T-helper 17 cell (primary cell): ENCODE measurements at places on chromosomes 6 and 20.

- DNase-seq, result no peak
Measured at GRCh38 chr6:73079978-73080377, 145.3 kb downstream of the KHDC1L start.

GRCh38 chr6:26195924-26196845, 109.0 kb downstream of the HFE start:
- DNase-seq, result no peak

- no peak for DNase-seq
Measured at GRCh38 chr6:160298121-160298520, 39.5 kb upstream of the SLC22A2 start.

GRCh38 chr6:158009114-158009891, 27.6 kb downstream of the SYNJ2 start:
- DNase-seq, result no peak

DNA sequence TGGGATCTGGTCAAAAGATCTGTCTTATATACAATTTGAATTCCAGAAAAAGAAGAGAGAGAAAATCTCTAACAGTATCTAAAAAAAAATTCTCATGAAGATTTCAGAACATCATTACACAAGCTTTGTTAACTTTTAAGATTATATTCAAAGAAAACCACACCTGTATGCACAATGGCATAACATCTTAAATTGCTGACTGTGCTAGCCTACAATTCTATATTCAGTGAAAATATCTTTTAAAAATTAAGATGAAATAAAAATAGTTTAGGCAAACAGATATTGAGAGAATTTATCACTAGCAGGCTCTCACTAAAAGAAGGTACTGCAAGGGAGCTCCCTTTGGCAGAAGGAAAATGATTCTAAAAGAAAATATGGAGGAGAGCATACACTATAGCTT, 100.3 kb downstream of the BCKDHB start:
- no peak for DNase-seq

DNA sequence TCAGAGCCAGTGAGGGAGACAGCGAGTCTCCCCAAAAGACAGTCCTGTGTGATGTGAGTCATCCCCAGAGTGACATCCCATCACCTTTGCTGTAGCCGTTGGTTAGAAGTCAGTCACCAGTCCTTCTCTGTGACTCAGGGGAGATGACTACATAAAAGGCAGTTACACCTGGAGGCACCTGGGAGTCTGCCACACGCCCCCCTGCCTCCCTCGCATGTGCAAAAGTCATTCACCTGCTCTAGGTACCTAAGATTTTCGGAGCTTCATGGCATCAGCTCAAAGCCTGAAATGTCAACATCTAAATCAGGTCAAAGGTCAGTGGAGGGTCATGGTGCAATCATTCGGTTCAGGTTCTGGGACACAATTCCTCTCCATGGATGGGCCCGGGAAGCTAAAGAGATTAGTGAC, 50.3 kb downstream of the PRR18 start:
- DNase-seq, result no peak

DNA sequence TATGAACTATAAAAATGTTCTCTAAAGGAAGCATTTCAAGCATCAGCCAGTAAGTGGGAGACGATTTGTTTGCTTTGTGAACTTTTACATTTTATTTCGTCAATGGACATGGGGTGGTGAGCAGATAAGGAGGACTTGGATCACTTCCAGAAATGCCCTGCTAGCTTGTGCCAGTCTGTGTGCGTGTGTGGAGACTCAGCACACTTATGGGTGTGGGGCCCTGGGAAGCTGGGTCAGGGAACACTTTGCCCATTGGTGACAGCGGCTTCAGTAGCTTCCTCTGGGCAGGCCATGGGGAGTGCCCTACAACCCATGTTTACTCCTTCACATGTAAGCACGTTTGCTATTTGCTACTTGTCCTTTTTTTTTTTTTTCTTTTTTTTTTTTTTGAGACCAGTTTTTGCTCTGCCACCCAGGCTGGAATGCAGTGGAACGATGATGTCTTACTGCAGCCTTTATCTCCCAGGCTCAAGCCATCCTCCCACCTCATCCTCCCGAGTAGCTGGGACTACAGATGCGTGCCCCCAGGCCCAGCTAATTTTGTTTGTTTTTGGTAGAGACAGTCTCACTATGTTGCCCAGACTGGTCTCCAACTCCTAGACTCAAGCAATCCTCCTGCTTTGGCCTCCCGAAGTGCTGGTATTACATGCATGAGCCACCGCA, 24.2 kb downstream of the PRDM1 start:
- DNase-seq, result no peak

- no peak for DNase-seq
Measured at GRCh38 chr6:129764761-129765407, 54.9 kb upstream of the ARHGAP18 start.

- no peak for DNase-seq
Measured at GRCh38 chr20:50903353-50904051, 27.7 kb downstream of the ADNP start.

GRCh38 chr20:16423311-16424212, 149.7 kb downstream of the KIF16B start:
- no peak for DNase-seq

- no peak for DNase-seq
Measured at GRCh38 chr6:131642565-131642964, 5.5 kb downstream of the ENPP3 start.

- DNase-seq, result no peak
Measured at GRCh38 chr20:54589402-54590030, 114.1 kb downstream of the DOK5 start.

DNA sequence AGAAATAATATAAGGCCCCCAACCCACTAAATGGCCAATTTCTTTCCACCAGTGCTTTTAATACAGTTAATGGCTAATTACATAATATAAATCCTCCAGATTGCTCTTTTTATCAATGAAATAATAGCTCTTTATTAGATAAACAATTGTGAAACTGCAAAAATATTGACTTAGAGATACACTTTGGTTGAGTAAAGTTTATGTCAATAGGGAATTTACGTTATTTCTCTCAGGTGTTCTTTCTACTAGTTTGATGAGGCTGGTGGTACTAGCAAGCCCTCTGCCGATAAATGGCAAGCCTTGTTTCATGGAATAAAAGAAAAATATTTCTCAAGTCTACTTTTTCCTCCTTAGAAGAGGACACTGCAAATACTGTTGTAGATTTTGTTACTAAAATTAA, 18.9 kb downstream of the RFX6 start:
- no peak for DNase-seq

GRCh38 chr6:63663147-63663955, 27.7 kb downstream of the PHF3 start:
- DNase-seq, result no peak

DNA sequence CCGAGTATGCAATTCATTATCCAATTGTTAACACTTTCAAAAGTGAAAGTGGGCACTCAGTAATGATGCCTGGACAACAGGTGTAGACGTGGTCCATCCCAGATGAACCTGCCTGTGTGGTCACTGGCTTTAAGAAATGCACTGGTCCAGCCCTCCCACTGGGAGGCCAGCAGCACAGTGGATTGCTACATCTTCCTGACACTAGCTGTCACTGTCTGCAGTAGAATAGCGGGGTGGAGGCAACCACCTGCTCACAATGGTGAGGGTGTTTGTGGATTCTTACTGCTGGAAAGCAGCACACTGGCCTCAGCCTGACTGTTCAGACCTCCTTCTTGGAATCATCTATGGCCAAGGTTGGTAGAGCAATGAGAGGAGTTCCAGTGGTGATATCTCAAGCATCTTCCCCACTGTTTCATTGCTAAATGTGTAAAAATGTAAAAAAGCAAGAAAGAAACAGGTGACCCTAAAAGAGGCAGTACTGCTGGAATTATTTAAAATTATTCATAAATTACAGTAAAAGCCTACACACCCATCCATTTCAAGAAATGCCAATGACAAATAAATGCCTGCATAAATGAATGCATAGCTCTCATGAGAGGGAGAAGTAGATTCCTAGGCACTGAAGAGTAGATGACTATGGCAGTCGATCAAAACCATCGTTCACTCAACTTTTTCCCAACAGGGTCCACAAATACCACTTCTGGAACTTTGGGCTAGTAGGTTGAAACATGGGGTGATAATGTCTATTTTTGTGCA, 228.0 kb upstream of the PLN start:
- DNase-seq, result no peak
